ENCODE measurements at places on chromosomes 1 and 21.

GRCh38 chr1:33098371-33098770, 17.4 kb downstream of the AZIN2 start:
- no peak for DNase-seq

DNA sequence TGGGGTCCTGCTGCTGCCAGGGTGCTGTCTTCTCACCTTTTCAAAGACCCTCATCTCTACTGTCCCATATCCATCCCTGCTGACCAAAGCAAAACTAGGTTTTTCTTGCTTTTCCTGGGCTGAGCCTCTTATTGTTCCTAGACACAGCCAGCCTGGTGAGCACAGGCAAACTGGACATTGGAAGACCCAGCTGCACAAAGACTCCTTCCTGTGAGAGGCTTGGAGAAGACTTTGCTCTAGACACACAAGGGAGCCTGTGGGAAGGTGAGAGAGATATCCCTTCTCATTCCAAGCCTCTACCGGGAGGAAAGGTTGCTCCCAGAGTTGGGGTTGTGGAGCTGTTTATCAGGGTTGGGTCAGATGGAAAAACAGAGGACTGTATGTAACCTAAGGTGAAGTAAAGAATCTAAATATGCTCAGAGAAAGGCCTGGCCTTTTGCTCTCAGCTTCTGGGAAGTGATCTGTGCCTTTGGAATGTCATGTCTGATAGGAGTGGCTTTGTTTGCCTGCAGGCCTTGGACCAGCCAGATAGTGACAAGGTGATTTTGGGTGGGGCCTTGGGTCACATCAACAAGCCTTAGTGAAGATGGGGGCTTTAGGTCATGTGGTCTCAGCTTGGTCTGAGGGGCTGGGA, 87.6 kb upstream of the RUNX1 start:
- no peak for DNase-seq

GRCh38 chr1:43034195-43034658, 75.6 kb upstream of the SLC2A1 start:
- DNase-seq: no peak

DNA sequence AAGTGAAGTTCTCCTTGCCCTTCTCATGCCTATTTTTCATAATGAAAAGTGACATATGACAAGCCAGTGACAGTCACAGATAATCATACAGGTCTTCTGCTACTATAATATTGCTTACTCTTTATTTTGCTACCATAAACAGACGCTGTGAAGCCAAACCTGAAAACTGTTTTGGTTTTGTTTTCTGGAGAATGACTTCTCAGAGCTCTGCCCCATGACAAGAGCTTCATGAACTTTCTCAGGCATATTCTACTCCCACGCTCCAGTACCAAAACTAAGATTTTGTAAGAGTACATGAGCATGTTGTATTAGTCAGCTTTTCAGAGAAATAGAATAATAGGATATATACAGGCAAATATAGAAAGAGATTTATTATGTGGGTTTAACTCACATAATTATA, 64.3 kb upstream of the VTCN1 start:
- DNase-seq: no peak

GRCh38 chr1:80755944-80756343, 1044.8 kb upstream of the ADGRL2 start:
- DNase-seq: no peak

GRCh38 chr1:233884461-233885151, 19.9 kb upstream of the SLC35F3 start:
- DNase-seq: no peak

DNA sequence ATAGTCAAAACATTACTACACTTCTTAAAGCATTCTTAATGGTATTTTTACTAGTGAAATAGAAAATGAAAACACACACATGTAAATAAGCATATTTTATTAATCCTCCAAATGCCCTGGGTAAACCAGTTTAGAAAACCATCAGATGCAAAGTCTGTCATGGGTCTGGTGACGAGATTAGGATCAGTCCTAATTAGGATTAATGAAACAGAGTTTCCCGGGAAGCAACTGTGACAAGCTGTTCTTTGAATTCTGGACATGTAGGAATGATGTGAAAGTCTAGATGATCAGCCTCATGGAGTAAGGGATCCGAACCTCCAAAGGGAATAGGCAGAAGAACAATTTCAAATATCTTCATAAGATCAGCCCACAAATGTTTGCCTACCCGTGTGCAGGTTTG, 250.2 kb downstream of the KIF26B start:
- DNase-seq: no peak

DNA sequence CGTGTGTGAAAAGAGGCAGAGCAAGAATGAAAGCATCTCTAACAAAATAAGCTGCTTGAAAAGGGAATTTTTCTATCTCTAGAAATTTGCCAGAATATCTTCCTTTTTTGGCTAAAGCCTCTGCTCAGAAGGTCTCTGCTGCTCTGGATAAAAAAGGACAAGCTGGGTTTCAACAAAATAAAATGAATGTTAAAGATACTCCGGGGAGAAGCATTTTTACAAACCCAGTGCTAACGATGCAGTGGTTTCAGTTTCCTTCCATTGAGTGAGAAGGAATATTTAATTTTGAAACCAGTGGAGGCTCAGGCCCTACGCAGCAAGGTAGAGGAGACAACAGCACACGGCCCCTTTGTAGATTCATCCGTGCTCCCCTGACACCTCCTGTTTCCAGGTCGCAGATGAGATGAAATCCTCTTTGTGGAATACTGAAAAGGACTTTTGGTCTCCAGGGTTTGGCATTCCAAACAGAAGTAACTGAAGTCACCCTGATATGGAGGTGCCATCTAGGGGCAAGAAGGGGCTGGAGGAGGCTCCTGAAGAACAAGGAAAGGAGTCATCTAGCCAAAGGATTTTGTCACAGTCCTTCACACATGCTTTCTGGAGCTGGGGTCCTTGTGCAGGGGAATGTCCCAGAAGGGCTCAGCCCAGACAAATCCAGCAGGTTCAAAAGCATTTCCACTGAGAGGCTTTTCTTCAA, 65.7 kb upstream of the SYT6 start:
- DNase-seq: no peak

- DNase-seq: no peak
Measured at GRCh38 chr1:48715921-48716320, 60.8 kb downstream of the BEND5 start.

GRCh38 chr1:216794586-216794985, 71.4 kb upstream of the ESRRG start:
- no peak for DNase-seq

DNA sequence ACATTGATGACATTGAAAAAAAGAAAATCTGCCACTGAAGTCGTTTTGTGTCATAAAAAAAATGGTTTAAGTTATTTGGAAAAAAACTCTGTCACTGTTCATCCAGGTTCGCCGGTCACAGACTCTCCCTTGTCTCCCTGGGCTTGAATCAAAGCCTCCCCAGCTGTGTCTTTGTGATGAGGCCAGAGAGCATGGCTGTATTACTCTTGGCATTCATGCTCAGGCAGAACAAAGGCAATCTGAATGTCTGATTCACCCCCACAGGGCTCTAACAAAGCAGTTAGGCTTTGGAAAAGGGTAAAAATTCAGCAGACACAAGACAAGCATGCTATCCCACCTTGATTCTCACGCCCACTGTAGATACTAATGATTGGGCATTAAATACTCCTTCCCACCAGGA, 304.3 kb upstream of the PLD5 start:
- no peak for DNase-seq

DNA sequence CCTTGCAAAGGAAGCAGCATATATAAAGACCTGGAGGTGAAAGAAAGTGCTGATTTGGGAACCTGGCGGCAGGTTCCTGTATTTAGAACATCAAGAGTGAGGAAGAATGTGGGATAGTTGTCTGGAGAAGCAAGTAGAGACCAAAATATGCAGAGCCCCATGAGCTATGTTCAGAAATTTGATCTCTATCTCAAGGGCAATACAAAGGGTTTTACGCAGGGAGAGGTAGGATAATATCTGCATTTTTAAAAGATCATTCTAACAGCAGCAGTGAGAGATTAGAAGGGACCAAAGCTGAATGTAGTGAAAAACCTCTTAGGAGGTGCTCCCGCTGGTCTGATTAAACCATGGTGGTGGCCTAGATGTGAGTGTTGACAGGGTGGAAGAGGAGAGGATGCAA, 453.9 kb upstream of the PKN2 start:
- DNase-seq: no peak

DNA sequence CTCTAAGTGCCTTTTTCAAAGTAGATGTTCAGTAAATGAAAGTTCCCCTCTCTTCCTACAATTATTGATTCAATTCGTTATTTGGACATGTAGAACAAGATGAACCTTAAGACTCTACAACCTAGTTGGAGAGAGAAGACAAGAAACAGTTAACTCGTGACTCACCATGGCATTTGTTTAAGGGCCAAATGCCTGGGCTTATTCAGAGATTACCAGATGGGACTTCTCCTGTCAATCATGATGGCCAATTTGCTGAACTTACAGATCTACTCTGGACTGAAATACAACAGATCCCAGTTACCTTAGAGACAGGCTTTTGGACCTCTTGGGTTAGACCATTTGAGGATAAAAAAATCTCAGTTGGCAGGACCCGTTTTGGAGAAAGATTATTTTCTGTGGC, 93.5 kb downstream of the C1orf94 start:
- no peak for DNase-seq

GRCh38 chr21:36425286-36425685, 40.1 kb downstream of the CHAF1B start:
- no peak for DNase-seq

DNA sequence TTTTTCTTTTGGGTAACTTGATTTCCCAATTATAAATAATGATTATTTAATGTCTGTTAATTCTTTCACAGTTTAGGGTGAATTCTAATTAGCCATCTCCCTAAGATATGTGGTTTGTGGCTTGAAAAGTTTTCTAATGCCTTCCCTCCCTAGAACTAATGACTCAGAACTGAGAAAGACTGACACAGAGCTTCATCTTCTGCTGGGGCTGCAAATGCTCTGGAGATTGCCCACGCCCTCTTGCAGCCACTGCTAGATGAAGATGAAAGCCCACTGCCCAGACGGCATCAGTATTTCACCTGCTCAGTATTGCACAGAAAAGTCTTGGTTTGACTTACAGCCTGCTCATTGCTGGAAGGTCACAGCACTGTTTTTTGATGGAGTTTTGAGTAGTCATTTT, 101.5 kb downstream of the ST6GALNAC3 start:
- DNase-seq: no peak

DNA sequence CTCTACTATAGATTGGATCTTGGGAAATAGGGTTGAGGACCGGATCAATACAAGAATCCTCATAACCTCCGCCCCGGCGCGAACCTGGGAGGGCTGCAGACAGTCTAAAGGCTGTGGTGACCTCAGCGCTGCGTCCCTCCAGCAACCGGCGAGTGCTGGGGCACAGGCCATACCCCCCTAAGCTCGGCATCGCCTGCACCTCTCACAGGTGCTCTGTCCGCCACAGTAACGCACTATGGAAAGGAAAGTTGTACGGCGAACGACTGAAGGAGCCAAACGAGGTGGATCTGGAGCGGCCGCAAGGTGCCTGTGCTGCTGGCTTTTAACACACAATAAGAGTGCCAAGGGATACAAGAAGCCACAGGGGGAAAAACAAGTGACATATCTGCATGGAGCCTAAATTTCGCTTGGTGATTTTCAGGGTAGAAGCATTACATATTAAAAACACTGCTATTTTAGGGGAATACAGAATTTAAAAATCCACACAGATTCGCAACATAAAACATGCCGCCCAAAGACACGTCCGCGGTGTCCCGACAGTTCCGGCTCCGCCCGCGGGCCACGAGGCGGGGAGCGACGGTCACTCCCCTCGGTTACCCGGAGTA, 1.4 kb upstream of the RBM15 start:
- peak; percentile 16 for DNase-seq

DNA sequence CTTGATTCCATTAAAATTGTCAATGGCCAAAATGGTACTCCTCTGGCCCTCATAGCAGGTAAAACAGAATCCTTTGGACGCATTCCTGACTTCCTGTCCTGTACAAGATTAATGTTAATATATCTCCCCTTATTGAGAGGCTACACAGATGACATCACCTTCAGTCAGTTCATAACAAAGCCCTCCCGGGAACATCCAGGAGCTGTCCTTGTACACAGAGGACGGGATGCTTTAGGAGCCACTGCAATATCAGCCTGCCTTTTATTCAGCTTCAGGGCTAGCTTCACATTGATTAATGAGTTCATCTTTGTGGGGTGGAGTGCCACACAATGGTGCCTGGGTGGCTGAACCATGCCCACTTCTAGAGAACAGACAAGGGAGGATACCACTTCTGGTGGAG, 235.1 kb downstream of the NRIP1 start:
- no peak for DNase-seq

- DNase-seq: no peak
Measured at GRCh38 chr1:159918352-159919200, 6.7 kb downstream of the TAGLN2 start.

DNA sequence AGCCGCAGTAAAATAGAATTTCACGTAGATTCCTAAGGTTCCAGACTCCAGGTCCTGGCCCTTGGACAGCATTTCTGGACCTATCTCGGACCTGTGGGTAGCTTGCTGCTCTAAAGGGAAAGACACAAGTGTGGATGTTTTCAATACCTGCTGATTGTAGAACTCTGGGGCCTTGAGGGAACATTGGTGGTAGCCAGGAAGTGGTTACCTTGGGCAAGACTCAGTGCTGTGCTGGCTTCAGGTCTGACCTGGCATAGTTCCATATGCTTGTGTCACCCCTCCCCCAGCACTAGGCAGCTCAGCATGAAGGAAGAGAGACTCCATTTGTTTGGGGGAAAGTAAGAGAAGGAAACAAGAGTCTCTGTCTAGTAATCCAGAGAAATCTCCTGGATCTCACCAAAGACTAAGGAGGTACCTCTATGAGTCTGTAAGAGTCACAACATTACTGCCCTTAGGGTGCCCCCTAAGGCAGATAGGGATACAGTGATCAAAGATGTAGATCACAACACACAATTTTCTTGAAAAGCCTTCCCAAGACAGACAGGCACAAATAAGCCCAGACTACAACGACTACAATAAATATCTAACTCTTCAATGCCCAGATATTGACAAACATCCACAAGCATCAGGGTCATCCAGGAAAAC, 398.8 kb downstream of the TGFB2 start:
- no peak for DNase-seq

GRCh38 chr1:239268007-239268406, 118.4 kb upstream of the CHRM3 start:
- DNase-seq: no peak

All from activated gamma-delta T cell treated with anti-CD3 and anti-CD28 coated beads, Interleukin-2, amount 50 U/mL, for 16 hours (primary cell).